ENCODE measurements at places on chromosomes 13 and 19. TPM values are rescaled to one million over a fixed set of nuclear protein-coding genes. Genes with fewer than 3 reads are reported as not detected.

KIR3DL3 gene
- 0.33 TPM for total RNA-seq

PSG1 gene
- total RNA-seq = not detected

SYNE4 gene
- 3.0 TPM for total RNA-seq

VSIG10L gene
- total RNA-seq = 1.0 TPM

PLIN5 gene
- not detected for total RNA-seq

MYBPC2 gene
- total RNA-seq = not detected

RAB3D gene
- 17.5 TPM for total RNA-seq

ZNF585A gene
- 13.3 TPM for total RNA-seq

LSM7 gene
- total RNA-seq = 154 TPM

SPTBN4 gene
- total RNA-seq = not detected

ZNF296 gene
- total RNA-seq = 5.0 TPM

FPR1 gene
- total RNA-seq = not detected

CEACAM8 gene
- total RNA-seq = not detected

PDX1 gene
- not detected for total RNA-seq

SELENOV gene
- not detected for total RNA-seq

DEDD2 gene
- total RNA-seq = 33.2 TPM

CYP2F1 gene
- not detected for total RNA-seq

LYPD3 gene
- not detected for total RNA-seq

CADM4 gene
- total RNA-seq = 0.59 TPM

PLEKHA4 gene
- 5.4 TPM for total RNA-seq

IGFL4 gene
- total RNA-seq = not detected

PTGIR gene
- total RNA-seq = 0.31 TPM

ONECUT3 gene
- total RNA-seq = not detected

All from natural killer cell treated with Interleukin-12 subunit alpha and Interleukin-12 subunit beta and Interleukin-15 and Interleukin-18, amount 100 ng/mL, for 72 hours (primary cell).